ENCODE measurements at places on chromosomes 6 and 20.
A peak's percentile ranks its signal among the peaks of the same experiment; 100 is the strongest.

DNA sequence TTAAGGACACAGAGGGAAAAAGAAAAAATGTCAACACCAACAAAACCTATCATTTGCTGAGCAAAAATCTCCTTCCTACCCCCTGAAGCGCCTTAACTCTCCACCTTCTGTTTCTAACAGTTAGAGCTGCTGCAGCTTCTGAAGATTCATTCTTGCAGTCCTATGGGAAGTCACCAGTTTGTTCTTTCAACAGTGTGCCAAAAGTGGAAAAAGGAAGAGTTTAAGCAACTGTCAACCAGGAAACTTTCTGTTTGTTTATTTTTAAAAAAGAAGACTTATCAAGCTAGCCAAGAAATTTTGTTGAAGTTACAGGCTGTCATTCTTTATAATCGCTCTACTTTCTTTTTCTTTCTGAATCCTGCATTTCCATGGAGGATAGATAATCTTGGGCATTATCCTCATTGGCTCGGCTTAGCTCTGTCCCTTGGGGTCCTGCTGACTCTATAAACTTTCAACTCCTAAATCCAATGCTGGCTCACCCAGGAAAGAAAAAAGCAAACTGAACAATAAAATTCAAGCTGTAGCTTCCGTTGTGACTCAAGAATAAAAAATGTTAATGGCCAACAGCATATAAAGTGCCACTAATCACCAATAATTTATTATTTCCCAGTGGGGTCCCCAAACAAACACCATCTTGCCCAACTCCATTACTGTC, 172.8 kb upstream of the CITED2 start:
- H3K27ac ChIP-seq, result no peak overlapping the region
- H3K4me1 ChIP-seq, result peaks cover 7% of the 10 kb centered on the region
- DNase-seq, result no peak

DNA sequence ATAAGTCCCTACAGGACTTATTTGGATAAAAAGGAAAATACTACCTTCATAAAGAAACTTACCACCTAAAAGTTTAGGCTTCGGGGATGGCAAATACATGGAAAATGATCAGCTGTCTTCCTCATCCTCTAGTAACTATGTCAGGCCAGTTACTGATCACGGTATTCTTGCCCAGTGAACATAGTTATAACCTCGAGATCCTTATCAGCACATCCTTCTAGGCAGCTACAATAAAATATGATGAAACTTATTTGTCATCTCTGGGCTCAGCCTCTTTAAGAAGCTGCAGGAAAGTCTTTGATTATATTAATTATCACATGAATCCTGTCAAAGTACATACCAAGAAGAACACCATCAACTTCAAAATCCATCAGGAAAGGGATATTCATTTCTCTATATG, 41.8 kb downstream of the SF3B5 start:
- no peak for DNase-seq
- peaks cover 7% of the 10 kb centered on the region for H3K36me3 ChIP-seq
- H3K27me3 ChIP-seq, result no peaks in the 10 kb centered on the region
- no peak overlapping the region for H3K27ac ChIP-seq
- no peaks in the 10 kb centered on the region for H3K4me1 ChIP-seq

DNA sequence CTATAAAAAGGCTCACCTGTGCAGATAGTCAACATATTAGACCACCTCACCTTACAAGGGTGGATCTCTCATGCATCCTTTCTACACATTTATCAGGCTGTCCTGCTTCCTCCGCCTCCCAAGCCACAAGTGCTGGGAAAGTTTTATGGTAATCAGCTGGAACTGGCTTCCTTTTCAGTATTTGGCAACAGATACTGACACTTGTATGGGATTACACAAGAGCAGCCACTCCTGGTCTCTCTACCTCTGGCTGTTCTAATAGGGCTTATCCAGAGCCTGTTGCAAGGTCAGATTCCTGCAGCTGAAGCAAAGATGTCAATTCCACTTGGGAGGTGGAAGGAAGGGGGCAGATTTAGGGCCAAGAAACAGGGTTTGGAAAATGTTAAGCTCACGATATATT, 503 bp upstream of the GPLD1 start:
- H3K4me1 ChIP-seq, result peaks cover 6% of the 10 kb centered on the region
- no peaks in the 10 kb centered on the region for H3K36me3 ChIP-seq
- no peak overlapping the region for H3K27ac ChIP-seq
- no peak overlapping the region for H3K4me3 ChIP-seq
- no peak for DNase-seq

DNA sequence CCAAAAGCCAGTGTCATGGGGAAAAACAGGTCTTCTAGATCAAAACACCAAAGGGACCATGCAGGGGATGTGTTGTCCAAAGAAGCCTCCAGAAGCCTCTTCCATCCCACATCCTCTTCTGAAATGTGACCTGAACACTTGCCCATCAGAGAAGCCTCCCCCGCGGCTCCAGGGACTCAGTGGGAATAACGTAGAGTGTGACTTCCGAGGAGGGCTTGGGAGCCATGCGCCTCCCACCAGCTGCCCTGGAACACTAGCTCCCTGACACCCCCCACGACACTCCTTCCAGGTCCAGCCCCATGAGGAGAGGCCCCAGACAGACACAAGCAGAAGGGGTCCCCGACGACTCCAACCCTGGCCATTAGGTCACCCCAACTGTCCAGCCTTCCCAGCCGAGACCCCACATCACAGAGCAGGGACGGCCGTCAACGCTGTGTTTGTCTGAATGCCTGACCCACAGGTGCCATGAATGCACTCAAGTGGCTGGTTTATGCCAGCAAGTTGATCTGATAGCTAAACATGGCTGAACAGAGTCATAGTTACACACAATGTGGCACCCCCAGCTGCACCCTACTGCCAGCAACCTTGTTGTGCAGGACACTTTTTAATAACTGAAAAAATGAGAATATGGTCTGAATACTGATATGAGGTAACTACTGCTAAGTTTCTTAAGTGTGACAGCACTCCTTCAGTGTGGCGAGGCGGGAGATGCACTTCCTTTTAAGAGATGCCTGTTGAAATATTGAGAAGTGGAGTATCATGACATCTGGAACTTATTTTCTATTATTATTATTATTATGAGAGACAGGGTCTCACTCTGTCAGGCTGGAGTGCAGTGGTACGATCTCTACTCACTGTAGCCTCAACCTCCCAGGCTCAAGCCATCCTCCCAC, 58.0 kb downstream of the GINS1 start:
- H3K4me3 ChIP-seq, result peak overlapping the region; percentile 22
- no peak overlapping the region for H3K27ac ChIP-seq
- H3K36me3 ChIP-seq, result peaks cover 58% of the 10 kb centered on the region
- no peak for DNase-seq
- peaks cover 15% of the 10 kb centered on the region for H3K27me3 ChIP-seq

GRCh38 chr6:1739680-1740079, 130.0 kb downstream of the FOXC1 start:
- H3K4me3 ChIP-seq, result no peak overlapping the region
- peaks cover 4% of the 10 kb centered on the region for H3K27me3 ChIP-seq
- peaks cover 7% of the 10 kb centered on the region for H3K4me1 ChIP-seq
- H3K36me3 ChIP-seq, result no peaks in the 10 kb centered on the region

- peaks cover 6% of the 10 kb centered on the region for H3K4me1 ChIP-seq
- no peaks in the 10 kb centered on the region for H3K36me3 ChIP-seq
- H3K4me3 ChIP-seq, result no peak overlapping the region
- H3K27ac ChIP-seq, result no peak overlapping the region
Measured at GRCh38 chr6:4352731-4353130, 217.4 kb upstream of the ECI2 start.

GRCh38 chr20:9072861-9073500, 4.1 kb downstream of the PLCB4 start:
- no peak overlapping the region for H3K27ac ChIP-seq
- peaks cover 16% of the 10 kb centered on the region for H3K4me1 ChIP-seq
- H3K27me3 ChIP-seq, result peaks cover 6% of the 10 kb centered on the region
- no peak for DNase-seq

DNA sequence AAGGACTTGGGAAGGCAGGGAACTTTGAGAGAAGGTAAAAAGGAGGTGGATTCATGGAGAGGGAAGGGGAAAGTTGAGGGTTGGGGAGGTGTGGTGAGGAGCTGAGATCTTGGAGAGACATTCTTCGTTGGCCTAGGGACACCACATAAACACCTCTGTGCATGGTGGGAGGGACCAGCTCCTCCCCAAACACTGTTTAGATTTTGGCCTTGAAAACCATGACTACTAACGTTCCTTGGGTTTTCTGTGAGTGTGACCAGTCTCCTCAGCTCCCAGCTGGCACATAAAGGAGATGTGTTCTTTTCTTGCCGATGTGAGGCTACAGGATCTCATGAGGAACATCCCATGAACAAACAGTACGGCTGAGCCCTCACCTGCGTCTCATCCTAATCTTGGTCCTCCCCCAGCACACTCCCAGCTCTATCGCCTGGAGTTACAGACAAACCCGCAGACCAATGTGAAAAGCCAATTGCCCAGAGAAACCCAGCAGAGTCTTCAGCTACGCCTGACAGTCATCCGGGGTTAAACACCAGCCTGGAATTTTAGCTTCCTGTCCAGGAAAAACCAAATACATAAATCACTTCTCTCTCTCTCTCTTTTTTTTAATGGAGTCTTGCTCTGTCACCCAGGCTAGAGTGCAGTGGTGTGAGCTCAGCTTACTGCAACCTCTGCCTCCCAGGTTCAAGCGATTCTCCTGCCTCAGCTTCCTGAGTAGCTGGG, 22.0 kb upstream of the DDR1 start:
- H3K27me3 ChIP-seq, result peaks cover 4% of the 10 kb centered on the region
- H3K4me3 ChIP-seq, result no peak overlapping the region
- DNase-seq, result no peak
- H3K4me1 ChIP-seq, result no peaks in the 10 kb centered on the region

- peaks cover 3% of the 10 kb centered on the region for H3K27me3 ChIP-seq
- peaks cover 3% of the 10 kb centered on the region for H3K4me1 ChIP-seq
- DNase-seq, result no peak
- H3K36me3 ChIP-seq, result no peaks in the 10 kb centered on the region
- no peak overlapping the region for H3K27ac ChIP-seq
Measured at GRCh38 chr20:21609981-21610380, 95.5 kb upstream of the PAX1 start.

DNA sequence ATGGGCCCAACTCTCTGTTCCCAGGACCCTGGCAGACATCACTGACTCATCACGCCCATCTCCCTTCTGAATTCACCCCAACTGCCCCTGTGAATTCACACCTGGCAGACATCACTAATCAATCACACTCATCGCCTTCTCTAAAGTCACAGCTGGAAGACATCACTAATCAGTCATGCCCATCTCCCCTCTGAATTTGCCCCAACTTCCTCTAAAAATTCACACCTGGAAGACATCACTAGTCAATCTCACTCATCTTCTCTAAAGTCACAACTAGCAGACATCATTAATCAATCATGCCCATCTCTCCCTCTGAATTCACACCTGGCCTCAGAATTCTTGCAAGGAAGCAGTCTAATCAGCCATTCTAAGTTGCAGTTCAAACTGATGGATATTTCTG, 111.1 kb downstream of the FOXA2 start:
- peaks cover 12% of the 10 kb centered on the region for H3K4me1 ChIP-seq
- H3K27ac ChIP-seq, result no peak overlapping the region
- no peaks in the 10 kb centered on the region for H3K36me3 ChIP-seq

DNA sequence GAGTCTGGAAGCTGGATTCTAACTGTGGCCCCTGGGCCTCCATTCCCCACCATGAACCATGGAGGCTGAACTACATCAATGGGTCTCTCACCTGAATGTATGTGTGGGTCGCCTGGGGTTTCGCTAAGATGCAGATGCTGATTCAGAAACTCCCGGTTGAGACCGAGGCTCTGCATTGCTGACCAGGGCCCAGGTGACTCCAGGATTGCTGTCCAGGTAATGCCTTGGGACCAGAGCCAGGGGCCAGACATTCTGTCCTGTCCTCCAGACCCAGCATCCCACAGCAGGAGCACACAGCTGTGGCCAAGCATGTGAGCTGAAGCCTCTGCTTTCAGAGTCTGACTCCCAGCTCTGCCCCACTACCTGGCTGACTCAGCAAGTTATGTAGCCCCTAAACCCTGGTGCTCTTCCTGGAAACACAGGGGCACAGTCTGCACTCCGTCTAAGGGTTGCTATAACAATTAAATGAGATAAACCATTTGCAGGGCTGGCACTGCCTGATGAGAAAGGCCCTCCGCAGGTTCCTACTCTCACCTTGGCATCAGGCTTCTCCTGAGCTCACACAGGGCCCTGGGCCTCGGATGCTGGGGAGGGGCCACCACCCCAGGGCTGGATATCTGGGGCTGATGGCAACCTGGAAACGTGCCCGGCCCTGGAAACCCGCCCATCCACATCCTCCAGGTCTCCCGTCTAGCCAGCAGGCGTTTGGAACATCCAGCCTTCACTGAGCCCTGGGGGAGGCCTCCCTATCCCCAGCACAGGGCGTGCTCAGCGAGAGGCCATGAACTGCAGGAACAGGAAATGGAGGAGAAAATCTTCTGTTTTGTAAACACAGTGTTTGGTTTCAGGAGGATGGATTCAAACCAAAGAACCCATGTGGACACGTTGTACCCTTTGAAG, 175.7 kb downstream of the DLL1 start:
- H3K36me3 ChIP-seq, result no peaks in the 10 kb centered on the region
- H3K27me3 ChIP-seq, result peaks cover 1% of the 10 kb centered on the region
- no peak for DNase-seq
- no peak overlapping the region for H3K27ac ChIP-seq
- H3K4me1 ChIP-seq, result no peaks in the 10 kb centered on the region

- H3K4me1 ChIP-seq, result peaks cover 2% of the 10 kb centered on the region
- H3K27me3 ChIP-seq, result peaks cover 1% of the 10 kb centered on the region
- H3K4me3 ChIP-seq, result no peak overlapping the region
Measured at GRCh38 chr6:17466147-17466546, 72.8 kb downstream of the CAP2 start.

DNA sequence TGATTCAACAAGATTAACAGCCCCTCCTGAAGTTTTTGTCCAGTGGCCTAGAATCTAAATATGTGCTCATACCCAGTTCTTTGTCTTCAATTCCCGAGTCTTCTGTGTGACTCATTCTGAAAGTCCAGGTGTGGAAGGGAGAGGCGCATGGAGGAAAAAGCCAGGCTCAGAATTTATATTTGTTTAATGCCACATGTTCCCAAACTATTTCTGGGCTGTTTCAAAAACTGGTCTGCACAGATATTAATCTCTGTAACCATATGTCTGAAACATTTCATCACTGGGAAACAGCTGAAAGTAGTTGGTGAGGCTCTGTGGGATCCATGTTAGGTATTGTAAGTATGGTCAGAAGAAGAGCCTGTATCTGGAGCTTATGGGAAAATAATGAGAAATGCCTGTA, 266.0 kb downstream of the PAX1 start:
- DNase-seq, result no peak
- no peaks in the 10 kb centered on the region for H3K27me3 ChIP-seq
- no peak overlapping the region for H3K4me3 ChIP-seq
- no peaks in the 10 kb centered on the region for H3K36me3 ChIP-seq
- H3K27ac ChIP-seq, result no peak overlapping the region

DNA sequence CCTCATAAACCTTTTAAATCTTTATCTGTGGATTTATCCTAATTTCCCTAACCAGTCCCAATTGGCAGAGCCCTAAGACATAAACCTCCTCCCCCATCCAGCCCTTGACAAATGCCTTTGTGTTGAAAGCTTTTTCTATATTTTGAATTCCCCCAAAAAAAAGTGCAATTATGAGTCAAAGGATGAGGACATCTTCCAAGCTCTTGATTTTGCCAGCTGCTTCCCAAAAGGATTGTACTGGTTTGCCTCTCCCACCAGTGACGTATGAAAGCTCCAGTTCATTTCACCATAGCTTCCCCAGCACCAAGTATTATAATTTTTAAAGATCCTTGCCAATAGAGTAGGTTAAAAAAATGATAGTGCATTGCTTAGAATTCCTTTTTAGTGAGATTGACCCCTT, 38.9 kb downstream of the SIRPA start:
- H3K4me3 ChIP-seq, result no peak overlapping the region
- peaks cover 7% of the 10 kb centered on the region for H3K4me1 ChIP-seq
- H3K27ac ChIP-seq, result no peak overlapping the region
- DNase-seq, result no peak
